Stimulated activated CD8-positive, alpha-beta memory T cell treated with anti-CD3 and anti-CD28 coated beads, Interleukin-7, amount 100 ng/mL, for 1 hour (primary cell): ENCODE measurements at places on chromosomes 16 and 17.

DNA sequence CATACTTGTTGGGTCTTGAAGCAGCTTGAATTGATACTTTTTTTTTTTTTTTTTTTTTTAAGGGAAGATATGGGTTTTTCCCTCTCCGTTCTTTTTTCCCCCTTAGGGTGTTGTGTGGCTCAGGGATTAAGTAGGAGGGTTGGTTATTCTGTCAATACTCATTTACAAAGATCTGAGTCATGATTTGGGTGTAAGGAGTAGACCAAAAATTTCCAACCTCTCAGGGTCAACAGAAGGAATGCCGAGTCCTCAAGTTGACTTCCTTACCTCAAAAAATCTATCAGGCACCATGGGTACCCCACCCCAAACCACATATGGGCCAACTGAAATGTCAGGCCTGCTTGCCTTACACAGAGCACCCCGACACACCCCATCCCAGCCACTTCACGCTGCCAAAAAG, 230.5 kb downstream of the CCDC182 start:
- DNase-seq = no peak

GRCh38 chr17:73214008-73214407, 21.2 kb downstream of the COG1 start:
- DNase-seq = no peak

DNA sequence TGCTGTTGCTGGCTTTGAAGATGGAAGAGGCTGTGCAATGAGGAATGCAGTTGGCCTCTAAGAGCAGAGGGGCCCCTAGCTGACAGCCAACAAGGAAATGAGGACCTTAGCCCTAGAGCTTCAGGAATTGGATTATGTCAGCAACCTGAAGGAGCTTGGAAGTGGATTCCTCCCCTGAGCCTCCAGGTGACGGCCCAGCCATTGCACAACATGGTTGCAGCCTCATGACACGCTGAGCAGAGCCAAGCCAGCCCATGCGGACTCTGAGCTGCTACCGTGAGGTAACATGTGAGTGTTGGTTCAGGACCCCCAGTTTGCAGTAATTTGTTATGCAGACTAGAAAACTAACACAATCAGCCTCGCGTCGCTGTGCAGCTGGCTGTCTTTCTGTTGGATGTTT, 20.2 kb downstream of the CCDC42 start:
- DNase-seq = no peak

- DNase-seq = no peak
Observed at GRCh38 chr16:19980632-19981265, 92.9 kb downstream of the GPR139 start.

GRCh38 chr16:64589836-64590235, 532.0 kb downstream of the CDH11 start:
- DNase-seq = no peak

DNA sequence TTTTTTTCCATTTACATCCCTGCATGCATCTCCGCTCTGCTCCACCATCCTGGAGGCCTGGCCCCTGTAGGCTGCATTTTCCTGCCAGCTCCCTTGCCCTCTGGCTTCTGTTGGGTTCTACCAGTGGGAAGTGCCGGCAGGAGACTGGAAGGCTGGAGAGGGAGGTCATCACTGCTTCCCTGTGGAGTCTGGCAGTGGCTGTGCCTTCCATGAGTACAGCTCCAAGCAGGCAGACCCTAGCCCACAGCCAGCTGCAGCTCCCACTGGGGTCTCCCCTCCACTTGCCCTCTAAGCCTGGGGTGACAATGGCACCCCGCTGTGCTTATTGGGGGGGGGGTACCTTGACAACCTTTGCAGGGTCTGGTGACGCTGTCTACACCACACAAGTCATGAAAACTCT, 37.3 kb downstream of the MMP15 start:
- no peak for DNase-seq

- DNase-seq = no peak
Observed at GRCh38 chr16:16928532-16929109, 542.1 kb downstream of the XYLT1 start.

DNA sequence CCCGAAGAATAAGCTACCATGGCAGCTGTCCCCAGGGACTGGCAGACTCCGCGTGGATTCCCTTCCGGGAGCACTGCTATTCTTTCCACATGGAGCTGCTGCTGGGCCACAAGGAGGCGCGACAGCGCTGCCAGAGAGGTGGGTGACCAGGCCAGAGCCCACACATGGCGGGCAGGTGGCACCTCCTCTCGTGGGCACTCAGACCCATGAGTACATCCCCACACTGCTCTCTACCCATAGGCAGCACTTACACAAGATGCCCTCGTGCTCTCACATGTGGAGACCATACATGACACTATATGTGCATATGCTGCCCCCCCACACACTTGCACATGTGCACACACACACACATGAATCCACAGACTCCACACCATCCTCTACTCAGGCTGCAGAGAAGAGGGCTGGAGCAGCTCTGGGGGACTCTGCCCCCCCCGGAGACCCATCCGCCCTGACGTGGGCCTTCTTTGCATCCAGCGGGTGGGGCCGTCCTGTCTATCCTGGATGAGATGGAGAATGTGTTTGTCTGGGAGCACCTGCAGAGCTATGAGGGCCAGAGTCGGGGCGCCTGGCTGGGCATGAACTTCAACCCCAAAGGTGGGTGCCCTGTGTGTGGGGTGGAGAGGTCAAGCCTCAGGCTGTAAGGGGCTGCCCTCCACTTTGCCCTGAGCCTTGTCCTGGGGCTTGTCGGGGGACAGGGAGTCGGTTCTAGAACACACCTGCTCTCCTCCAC, 62.9 kb downstream of the MRC2 start:
- DNase-seq = no peak

DNA sequence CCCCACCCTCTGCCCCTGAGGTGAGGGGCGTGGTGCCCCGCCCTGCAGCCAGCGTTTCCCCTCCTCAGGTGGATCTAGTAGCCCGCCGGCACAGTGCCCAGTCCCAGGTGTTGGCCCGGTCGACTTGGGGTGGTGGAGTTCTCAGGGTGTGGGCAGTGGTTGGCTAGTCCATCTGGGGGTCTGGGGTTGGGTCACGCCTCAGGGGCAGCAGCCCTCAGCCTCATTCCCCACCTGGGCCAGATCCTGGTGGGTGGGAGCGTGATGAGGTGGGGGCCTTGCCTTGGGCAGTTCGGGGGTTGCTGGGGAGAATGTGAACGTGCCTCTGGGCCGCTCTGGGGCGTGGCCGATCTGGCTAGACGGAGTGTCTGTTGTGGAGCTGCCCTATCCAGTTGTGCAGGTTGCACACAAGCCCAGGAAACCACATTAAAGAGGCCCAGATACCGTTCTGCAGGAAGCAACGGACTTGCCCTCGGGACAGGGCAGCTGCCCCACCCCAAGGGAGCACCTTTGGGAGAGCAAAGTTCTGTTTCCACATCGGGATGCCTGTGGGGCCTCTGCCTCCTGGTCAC, 32.0 kb downstream of the GSE1 start:
- DNase-seq = no peak

DNA sequence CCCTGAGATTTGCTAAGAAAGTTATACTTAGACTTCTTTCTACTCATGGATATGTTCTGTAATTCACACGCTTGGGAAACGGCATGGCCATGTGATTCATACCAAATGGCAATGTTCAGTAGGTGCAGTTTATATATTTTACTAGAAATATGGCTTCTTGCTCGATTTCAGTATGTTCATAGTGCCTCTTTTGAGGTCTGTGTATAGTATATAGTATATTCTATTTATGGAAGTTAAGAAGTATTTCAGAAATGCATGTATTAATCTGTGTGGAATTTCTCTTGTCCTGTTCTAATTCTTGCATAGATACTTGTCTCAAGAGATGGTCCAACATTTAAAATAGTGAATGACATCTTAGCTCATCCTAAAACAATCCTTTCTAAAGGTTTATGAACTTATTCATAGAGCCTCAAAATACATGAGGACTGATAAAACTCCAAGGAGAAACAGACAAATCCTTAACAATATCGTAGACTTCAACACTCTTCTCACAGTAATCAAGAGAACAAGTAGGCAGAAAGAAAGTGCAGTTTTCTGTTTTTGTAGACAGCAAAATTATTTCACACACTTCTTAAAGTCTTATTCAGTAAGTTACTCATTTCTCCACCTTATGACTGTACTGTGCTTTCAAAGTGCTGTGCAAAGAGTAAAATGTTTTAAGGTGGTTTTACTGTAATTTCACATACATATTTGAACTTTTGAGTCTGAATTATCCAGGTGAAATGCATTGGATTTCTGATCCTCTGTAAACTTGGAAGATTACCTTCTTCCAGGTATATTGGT, 11.1 kb downstream of the BPTF start:
- DNase-seq = no peak

DNA sequence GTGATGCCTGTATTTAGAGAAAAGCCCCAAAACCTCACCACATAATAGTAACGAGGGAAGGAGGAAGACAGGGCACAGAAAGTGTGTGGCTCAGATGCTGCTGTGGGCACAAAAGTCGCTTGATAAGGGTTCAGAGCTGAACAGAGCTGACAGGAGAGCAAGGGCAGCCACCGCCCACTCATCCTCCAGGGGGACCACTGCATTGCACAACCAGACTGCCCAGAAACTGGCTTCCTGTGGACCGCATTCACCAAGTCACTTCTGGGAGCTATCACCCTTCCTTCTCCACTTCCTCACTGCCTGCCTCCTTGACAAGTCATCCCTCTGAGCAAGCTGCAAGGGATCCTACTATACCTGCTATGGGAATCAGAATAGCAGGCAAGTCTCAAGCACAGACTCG, 512.4 kb upstream of the CDH11 start:
- DNase-seq = no peak

DNA sequence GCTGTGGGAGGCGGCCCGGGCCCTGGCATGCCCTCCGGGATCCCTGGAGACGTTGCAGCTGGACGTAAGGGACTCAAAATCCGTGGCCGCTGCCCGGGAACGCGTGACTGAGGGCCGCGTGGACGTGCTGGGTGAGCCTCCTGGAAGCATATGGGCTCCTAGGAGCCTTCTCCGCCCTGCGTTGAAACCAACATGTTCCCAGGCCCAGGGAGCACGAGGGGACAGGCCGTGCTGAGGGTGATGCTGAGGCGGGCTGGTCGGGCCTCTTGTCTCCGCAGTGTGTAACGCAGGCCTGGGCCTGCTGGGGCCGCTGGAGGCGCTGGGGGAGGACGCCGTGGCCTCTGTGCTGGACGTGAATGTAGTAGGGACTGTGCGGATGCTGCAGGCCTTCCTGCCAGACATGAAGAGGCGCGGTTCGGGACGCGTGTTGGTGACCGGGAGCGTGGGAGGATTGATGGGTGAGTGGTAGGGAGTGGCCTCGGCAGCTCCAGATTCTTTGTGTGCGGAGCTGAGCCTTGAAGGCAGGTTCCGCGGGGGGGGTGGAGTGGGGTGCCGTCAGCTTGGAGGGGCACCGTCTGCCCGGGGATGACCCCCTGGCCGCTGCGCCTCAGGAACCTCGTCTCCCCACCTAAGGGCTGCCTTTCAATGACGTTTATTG, 567 bp downstream of the HSD17B1 start:
- DNase-seq = no peak

DNA sequence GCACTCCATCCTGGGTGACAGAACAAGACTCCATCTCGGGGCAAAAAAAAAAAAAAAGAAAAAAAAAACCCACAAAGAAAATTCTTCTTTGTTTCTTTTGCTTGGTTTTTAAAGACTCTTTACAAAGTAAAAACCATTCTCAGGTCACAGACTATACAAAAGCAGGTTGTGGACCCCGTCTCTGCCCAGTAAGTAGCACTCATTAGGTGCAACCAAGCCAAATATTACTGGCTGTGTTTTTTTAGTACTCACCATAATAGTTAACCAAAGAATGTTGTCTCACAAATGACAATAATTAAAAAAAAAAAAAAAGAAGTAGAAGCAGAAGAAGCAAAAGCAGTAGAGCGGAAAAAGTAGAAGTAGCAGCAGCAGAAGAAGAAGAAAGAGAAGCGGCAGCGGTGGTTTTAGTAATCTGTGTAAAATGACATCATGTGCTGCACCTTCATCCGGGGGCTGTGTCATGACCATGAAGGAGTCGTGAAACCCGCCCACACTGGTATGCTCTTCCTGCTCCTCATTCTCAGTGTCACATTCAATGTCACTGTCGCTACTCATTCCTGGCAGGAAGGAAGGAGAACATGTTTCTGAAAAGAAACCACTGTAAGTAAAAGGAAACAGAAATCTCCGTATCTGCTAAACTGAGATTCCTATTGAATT, 105.4 kb downstream of the TRIM37 start:
- peak; percentile 27 for DNase-seq

- no peak for DNase-seq
Observed at GRCh38 chr17:47864791-47865216, 13.8 kb upstream of the SP6 start.

- no peak for DNase-seq
Observed at GRCh38 chr16:5850632-5851392, 753.2 kb upstream of the EEF2KMT start.

- DNase-seq = no peak
Observed at GRCh38 chr17:69090365-69090764, 29.6 kb upstream of the ABCA9 start.

DNA sequence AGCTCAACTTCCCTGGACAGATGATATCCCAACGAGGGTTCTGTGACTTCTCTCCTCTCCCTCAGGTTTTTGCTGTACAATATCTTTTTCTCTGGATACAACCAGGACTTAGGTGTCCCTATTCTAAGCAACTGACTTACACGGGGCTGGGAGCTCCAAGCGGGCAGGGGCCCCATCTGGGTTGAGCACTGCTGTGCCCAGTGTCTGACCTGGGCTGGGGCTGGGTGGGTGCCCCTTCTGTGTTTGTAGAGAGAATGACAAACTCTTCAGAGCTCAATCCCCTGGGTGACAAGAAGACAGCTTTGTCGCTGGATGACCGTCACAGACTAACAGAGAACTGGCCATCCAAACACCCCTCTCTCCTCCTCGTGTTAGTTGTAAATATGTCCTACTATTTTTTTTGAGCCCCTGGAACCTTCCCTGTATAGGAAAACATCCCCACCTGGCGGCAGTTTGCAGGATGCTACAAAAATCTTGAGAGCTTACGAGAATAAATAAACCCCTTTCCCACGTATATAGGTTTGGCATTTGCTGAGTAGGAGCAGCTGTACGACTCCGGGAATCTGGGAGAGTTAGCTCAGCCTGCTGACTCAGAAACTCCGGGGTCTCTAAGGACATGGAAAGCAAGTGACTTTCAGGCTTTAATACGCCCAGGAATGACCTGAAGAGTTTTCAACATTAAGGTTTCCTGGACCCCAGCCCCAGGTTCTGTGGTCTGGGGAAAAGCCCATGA, 23.7 kb upstream of the RCVRN start:
- no peak for DNase-seq
